ENCODE measurements at places on chromosomes 13 and 19.
A peak's percentile ranks its signal among the peaks of the same experiment; 100 is the strongest.

DNA sequence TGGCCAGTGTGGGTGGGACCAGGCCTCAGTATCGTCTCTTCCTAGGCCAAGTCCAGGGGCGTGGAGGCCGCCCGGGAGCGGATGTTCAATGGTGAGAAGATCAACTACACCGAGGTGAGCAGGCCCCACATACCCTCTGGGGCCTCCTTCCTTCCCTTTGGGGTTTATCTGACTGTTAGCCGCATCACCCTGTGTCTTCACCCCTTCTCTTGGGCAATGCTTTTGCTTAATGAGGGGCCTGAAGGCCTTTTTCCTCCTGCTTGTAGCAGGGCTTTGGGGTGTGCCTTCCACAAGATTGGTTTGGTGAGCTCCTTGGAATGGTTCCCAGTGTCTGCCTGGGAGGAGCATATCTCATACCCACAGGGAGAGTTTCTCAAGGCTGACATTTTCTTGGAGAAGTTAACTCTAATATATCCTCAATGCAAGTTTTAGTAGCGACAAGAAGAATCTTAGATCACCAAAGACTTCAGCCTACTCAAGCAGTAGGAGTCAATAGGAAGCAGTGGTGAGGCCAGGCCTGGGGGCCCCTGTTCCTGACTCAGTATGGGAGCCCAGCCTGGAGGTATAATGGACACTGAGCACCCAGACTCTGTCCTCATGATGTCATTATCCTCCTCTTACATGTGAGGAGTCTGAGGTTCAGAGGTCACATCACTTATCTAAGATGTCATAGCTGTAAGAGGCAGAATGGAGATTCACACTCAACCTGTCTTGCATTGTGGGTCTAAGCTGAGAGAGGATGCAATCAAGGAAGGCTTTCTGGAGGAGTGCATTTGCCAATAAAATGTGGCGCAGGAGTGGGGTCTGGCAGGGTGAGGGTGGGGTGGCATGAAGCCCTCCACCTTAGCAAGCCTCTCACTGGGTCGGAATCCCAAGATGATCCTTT is 2.0 kb downstream of the GPI start:
- DNase-seq = no peak

- no peak for DNase-seq
These were observed 25.4 kb downstream of the SERP2 start for GRCh38 chr13:44399074-44399473.

DNA sequence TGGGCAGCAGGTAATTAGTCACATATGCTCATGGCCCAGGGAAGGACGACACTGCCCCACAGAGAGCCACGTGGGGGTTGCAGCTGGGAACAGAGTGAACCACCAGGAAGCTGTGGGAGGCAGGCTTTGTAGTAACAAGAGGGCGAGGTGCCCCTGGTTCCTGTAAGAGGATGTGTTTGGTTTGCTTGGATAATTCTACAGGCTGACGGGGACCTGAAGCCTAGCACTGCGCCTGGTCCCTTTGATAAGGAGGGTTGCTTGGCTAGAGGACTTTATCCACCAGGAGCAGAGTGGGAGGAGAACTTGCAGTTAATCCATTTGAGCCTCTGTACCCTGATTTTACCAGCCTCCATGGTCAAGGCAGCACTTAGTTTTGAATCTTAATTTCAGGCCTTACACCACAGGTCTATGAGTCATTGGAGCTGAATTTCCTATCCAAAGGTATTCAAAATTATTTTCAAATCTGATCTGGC is 67.4 kb upstream of the CLDN10 start:
- no peak for DNase-seq

DNA sequence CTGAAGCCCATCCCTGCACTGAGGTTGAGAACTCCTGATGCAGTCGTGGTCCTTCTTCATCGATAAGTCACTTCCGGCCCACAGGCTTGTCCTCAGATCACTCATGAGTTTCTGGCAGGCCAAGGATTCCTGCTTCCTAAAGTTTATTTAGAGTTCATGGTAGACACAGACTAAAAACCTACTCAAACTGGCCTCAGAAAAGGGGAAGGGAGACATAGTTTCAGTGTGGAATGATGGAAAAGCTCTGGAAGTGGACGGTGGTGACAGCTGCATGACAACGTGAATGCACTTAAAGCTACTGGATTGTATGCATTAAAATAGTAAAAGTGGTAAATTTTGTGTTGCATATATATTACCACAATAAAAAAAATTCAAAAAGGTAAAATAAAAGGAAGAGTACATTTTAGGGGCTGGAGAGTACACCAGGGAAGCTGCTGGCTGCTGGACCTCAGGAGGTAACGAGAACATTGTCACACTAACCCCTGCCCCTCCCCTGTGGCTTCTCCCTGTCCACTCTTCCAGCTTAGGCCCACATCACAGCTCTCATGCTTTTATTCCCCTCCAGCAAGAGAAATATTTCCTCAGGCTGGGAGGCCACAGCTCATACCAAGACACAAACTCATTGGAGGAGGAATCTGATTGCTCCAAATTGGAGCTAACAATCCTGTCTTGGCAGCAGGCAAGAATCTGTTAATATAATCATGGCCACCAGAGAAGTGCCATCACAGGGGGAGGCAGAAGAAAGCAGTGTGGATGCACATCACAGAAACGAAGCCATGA is 741.0 kb downstream of the UQCRFS1 start:
- DNase-seq = no peak

DNA sequence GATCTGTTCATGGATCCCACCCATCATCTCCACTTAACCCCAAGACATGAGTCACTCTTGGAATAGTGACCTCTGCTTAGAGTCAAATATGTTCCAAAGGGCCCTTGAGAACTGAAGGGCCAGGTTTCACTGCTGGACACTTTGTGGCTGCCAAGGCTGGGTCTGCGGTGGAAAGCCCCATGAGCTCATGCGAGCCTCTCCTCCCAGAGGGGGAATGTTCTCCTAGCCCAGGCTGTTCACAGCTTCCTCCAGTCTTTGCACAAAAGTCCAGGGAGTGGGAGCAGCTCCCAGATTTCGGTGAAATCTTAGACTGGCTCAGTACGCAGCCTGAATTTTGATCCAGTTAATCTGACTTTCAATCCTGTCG is 732 bp upstream of the DCLK1 start:
- DNase-seq = no peak

- DNase-seq = no peak
These were observed 2.7 kb downstream of the CALM3 start for GRCh38 chr19:46603752-46604231.

- no peak for DNase-seq
These were observed 277.6 kb downstream of the SLITRK6 start for GRCh38 chr13:85521657-85522056.

GRCh38 chr19:18422530-18423191 is 3.5 kb downstream of the SSBP4 start:
- no peak for DNase-seq

DNA sequence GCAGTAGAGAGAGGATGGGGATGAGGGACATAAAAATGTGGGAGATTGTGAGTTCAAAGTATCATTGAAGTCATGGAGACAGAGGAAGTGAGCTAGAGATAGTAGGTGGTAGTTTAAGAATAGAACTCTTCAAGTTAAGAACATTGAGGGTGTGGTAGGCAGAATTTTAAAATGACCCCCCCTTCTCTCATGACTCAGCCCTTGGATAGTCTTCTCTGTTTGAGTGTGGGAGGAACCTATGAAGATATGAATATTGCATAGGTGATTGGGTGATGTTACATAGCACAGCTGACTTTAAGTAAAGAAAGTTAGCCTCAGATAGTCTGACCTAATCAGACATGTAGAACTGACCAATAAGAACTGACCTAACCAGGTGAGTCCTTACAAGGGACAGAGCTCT is 418.6 kb downstream of the FOXO1 start:
- DNase-seq = no peak

DNA sequence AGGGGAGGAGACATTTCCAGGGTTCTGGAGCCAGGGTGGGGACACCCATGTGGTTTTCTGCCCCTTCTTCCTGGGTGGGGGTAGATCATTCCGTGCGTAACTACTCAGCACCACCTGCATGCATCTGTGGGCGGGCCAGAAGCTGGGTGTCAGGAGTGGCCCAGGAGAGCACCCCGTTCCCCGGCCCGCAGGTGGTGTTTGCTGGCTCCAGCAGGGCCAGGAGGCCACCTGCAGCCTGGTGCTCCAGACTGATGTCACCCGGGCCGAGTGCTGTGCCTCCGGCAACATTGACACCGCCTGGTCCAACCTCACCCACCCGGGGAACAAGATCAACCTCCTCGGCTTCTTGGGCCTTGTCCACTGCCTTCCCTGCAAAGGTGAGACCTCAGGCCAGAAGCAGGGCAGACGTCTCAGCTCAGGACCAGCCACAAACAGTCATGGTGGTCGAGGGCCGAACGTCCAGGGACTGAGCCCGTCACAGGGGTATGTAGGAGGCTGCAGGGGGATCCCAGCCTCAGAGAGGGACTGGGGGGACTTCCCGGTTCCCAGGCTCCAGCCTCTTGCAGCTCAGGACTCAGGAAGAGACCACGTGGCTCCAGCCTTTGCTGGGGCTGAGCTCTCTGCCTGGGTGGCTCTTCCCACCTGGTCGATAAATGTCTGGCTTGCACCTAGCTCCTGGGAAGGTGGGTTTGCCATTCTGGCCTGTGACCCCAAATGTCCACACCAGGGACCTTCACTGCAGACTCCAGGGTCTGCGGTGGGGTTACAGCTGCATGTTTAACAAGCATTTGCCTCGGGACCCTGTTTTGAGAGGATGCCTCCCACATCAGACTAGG is 1.6 kb downstream of the FSTL3 start:
- DNase-seq = no peak

- no peak for DNase-seq
These were observed 334.0 kb downstream of the TBC1D4 start for GRCh38 chr13:75147946-75148345.

DNA sequence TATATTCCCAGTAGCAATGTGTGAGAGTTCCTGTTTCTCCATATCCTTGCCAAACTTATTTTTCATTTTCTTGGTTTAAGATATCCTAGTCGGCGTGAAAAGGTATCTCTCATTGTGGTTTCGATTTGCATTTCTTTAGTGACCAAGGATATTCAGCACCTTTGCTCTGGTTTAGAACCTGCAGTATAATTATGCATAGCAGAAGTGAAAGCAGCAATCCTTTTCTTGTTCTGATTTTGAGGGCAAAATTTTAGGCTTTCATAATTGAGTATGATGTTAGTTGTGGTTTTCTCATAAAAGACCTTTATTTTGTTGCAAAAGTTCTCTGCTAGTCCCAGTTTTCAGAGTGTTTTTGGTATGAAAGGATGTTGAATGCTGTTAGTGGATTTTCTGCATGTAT is 491.0 kb downstream of the FGF9 start:
- no peak for DNase-seq

DNA sequence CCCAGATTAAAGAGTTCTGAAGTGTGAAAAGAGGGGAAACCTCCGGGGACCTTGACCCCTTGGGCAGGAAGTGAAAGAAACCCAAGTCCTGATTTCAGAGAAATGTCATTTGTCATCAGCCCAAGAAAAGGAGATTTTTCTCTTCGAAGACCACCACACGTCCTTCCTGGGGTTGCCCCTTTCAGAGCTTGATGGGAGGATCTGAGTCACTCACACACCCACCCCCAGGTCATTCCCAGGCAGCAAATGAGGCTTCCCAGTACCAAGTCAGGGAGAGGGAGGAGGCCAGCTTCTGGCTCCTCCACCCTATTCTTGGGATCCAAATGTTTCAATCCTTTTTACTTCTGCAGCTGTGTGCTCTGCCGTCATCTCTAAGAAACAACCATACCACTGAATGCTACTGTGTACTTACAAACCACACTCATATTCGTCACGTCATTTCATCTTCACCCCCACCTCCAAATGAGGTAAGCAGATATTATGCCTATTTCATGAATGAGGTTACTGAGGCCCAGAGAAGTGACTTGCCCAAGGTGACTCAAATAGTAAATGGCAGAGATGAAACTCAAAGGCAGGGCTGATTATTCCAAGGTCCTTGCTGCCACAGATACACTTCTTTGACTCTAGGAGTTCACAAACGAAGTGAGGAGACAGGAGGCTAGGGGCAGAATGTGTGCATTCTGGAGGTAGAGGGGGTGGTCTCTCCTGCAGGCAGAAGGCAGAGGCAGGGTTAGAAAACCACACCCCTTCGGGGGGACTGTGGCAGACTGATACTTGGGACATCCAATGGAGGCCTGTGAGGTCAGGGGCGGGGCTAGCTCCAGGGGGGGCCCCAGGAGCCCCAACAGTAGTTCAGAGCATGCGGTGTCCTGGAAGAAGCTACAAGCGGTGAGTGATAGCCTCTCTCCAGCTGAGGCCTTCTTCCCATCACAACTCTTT is 5.0 kb upstream of the KMT2B start:
- peak; percentile 87 for DNase-seq

- DNase-seq = no peak
These were observed 18.9 kb downstream of the KDM4B start for GRCh38 chr19:4987692-4988370.

GRCh38 chr19:55348317-55349034 is 6.0 kb downstream of the COX6B2 start:
- DNase-seq = no peak

- peak; percentile 79 for DNase-seq
These were observed 5.7 kb upstream of the NFIC start for GRCh38 chr19:3360421-3361383.

Data from stimulated activated CD4-positive, alpha-beta T cell treated with anti-CD3 and anti-CD28 coated beads, TNF-alpha, amount 100 ng/mL, for 24 hours (primary cell).